ENCODE measurements at places on chromosomes 5 and 9.

DNA sequence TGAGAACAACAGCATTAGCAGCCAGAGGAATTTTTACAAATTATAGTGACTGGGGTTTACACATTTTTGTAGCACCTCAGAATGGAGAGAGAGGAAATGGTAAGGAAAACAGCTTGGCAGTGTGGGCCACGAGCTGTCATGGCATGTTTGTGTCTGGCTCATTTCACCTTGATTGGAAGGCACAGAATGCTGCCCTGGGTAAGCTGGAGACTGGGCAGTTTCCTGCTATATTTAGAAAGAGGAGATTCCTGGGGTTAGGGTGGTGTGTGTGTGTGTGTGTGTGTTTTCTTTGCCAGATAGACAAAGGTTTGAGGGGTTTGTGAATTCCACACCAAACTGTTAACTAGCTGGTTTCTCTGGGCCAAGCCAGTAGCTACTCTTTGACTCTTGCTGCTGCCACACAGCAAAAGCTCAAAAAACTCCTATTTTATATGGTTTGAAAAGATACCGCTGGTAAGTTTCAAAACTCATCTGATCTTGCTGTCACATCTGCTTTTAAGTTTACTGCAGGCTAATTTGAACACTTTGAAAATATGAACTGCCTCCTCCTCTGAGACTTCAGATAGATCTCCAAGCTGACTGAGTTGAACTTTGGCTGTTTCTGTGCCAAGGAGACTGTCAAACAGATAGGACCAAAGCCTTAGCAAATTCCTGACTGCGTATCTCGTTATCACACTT is 9.1 kb downstream of the ARHGAP26 start:
- DNase-seq = peak; percentile 20

GRCh38 chr9:77533671-77534070 is 114.5 kb downstream of the GNA14 start:
- no peak for DNase-seq

- DNase-seq = no peak
These were observed 86.9 kb downstream of the HACD4 start for GRCh38 chr9:20944507-20944906.

DNA sequence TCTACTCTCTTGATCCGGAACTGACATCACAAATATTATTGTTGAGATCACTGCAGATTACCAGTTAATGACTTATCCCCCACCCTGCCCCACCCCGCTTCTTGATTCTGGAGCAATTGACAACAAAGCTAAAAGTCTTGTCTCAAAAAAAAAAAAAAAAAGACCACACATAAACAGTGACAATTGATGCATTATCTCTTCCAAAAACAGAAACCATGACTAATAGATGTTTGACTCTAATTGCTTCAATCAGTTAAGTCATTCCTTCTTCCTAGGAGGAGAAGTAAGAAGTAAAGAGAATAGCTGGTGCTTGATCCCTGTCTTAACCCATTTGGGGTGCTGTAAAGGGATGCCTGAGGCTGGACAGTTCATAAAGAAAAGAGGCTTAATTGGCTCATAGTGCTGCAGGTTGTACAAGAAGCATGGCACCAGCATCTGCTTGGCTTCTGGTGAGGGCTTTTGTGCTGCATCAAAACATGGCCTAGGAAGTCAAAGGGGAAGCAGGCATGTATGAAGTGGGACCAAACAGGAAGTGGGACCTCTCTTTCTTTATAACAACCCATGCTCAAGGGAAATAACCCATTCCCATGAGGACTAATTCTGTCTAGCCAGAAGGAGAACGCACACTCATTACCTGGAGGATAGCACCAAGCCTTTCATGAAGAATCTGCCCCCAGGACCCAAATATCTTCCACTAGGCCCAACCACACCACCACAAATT is 158.7 kb downstream of the TMEM167A start:
- peak; percentile 8 for DNase-seq

GRCh38 chr9:21754741-21755140 is 47.7 kb upstream of the MTAP start:
- no peak for DNase-seq
